ENCODE measurements at places on chromosomes 12 and 14.

GRCh38 chr14:25150401-25150800 lies 100.5 kb upstream of the STXBP6 start:
- DNase-seq: peak; percentile 0

DNA sequence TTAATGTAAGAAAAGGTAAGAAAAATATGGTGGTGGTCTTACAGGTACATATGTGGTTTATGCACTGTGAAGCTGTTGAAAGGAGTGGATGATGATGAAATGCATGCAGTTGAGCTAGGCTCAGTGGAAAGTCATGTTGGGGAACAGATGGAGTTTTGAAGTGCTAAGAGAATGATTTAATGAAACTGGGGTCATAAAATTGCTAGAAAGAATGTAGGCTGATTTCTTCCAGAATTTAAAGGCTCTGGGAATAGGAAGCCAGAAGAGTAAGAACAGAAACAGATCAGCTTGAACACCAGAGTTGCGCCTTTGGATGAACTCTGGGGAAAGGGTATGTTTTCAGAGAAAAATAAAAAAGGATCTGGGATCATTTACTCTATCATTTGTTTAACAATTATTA lies 146.5 kb downstream of the MON2 start:
- DNase-seq: no peak

GRCh38 chr12:43052441-43052840 lies 462.9 kb upstream of the PRICKLE1 start:
- no peak for DNase-seq

DNA sequence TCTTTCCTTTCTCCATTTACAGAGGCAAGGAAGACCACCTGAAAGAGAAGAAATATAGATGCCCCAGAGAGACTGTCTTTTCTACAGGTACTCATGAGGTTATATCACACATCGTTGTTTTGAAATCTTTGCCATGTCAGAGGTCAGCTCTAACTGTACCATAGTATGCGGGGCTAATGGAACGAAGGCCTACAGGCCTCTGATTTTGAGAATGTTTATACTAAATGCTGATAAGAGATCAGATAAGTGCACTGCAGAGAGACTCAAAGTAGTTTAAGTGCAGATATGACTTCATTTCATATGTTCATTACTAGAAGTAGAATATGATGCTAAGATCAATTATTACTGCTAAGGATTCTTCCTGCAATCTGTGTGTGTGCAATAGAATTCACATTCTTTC lies 1005.0 kb downstream of the GALC start:
- DNase-seq: no peak

GRCh38 chr12:55922126-55922525 lies 5.6 kb downstream of the PYM1 start:
- peak; percentile 21 for DNase-seq

GRCh38 chr14:103546652-103547454 lies 15.6 kb downstream of the BAG5 start:
- no peak for DNase-seq

DNA sequence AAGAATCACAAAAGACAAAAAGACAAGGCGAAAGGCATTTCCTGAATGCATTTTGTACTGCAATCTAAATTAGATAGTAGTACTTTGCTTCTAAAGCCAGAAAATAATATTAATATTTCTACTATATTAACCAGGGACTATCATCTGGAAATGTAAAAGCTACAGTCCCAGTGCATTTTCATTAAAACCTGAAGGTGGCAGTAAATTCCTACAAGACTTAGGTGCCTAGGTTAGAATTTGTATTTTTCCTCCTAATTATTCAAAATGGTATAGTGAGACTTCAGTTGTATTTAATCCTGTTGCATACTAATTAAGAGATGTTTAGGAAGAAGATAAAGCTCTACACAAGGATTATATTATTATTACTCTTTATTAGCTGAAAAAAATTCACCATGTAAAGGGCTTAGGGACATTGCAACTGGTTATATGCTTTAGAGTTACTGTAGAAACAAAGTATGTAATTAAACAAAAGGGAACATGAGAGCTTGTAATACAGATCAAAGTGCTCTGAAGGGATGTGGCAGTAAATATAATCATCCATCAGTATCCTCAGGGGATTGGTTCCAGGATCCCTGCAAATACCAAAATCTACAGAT lies 53.6 kb downstream of the BRMS1L start:
- DNase-seq: peak; percentile 15

GRCh38 chr14:29037411-29037810 lies 270.8 kb downstream of the FOXG1 start:
- DNase-seq: peak; percentile 64

GRCh38 chr12:72089678-72090077 lies 151.0 kb downstream of the TPH2 start:
- no peak for DNase-seq

DNA sequence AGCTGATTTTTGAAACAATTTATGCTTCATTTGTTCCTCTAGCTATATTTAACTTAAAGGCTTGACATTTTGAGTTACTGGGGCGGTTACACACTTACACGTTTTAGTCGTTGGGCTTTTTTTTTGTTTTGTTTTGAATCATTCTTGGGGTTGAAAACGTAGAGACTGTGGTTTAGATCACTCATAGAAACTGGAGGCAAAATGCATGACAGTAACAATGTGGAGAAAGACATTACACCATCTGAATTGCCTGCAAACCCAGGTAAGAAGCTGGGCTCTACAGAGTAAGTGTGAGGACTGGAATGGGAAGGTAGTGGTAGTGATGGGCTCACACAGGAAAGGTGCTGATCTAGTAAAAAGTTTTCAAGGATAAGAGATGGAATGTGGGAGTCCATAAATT lies at the start of gene CLEC2D:
TSS of gene CLEC2D (plus strand) at position 180 of the 400 bp plus-strand sequence. CDS start at position 202, 22 bp downstream.
- no peak for DNase-seq

DNA sequence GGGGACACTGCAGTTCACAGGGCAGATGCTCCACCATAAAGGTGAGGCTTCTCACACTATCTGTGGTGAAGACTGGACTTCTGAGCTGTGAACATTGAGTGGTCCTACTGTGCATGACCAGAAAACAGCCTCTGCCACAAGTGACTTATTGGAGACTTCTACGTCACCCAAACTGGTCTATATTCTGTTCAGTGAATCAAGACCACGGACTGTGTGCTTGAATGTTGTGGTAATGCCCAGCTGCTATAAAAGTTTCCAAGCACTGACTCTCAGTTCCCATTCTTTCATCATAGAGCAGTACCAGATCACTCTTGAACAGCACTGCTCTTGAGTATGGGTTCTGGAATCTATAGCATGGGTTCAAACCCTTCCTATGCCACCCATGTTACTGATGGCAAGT lies 4.8 kb upstream of the PLEK2 start:
- DNase-seq: no peak

GRCh38 chr12:108711489-108712164 lies 19.7 kb downstream of the CORO1C start:
- DNase-seq: no peak

- no peak for DNase-seq
Observed at GRCh38 chr12:119666900-119667576, 895 bp upstream of the PRKAB1 start.

- peak; percentile 89 for DNase-seq
Observed at GRCh38 chr14:64363265-64363846, 24.8 kb upstream of the MTHFD1 start.

DNA sequence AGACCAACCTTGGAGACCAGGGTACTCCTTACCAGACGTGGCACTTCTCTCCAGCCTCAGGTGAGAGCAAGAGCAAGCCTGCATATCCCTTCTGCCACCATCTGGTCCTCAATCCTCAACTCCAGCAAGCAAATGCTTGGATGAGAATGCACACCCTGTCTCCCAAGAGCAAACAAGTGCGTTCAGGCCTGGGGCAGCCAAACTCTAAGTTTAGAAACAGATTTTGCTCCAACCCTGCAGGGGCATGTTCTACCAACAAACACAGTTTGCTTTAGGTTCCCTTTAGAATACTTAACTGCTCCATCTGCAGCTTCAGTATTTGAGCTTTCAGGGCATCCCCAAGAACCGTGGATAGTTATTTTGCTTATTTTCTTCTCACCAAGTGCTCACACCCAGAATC lies 55.9 kb upstream of the FICD start:
- DNase-seq: no peak

- DNase-seq: peak; percentile 86
Observed at GRCh38 chr12:645563-646071, 17.6 kb downstream of the NINJ2 start.

GRCh38 chr12:131825146-131825892 lies 2.9 kb upstream of the MMP17 start:
- peak; percentile 68 for DNase-seq

- DNase-seq: no peak
Observed at GRCh38 chr12:111056618-111057521, 136.5 kb upstream of the MYL2 start.

- DNase-seq: no peak
Observed at GRCh38 chr14:74419086-74419485, 6.9 kb downstream of the SYNDIG1L start.

DNA sequence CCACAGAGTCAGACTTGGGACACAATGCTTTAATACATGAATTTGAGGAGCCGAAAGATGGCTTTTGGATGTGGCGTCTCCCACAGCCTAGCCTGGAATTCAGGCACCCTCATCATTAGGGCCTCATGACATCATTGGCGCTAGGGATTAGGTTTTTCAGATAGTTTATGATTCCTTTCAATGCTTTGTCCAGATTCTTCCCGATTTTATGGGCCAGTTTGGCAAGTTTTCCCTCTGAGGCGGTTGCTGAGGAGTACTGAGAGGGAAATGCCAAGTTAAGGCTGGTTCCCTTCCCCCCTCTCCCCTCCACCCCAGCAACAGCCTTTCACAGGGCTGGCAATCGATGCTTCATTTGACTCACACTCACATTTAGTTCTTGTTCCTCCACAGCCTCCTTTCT lies 19.7 kb upstream of the PPP1R1A start:
- no peak for DNase-seq

GRCh38 chr12:119685375-119685774 lies 17.4 kb downstream of the PRKAB1 start:
- DNase-seq: no peak

DNA sequence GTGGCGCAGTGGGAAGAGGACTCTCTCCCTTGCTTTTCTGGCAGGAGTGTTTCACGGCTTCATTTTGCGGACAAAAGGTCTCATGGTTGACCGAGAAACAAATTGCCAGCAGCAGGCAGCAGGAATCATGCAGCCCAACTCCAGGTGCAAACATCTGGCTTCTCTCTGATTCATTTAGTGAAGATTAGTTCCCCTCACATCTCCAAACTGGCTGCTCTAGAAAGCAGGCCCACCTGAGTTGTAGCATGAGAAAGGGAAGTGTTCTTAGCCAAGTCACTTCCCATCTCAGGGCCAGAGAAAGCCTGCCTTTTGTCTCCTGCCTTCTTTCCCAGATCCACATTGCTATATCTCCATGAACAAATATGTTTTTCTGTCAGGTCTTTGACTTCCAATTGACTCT lies 120.8 kb upstream of the CCDC196 start:
- no peak for DNase-seq

DNA sequence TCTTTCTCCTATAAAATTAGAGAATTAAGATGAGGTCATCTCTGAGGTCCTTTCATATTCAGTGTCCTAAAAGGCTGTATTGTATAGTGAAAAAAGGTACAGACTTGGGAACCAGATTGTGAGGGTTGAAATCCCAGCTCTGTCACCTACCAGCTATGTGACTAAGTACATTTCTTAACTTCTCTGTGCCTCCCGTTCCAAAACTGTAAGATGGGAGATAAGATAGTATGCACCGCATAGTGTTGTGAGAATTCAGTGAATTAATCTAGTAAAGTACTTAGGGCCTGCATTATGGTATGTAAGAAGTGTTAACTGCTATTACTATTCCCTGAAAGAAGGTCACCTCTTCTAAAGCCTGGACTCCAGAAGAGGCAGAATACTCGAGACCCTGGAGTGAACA lies 60.6 kb downstream of the GNG2 start:
- DNase-seq: no peak

- DNase-seq: no peak
Observed at GRCh38 chr12:105083031-105083430, 1.2 kb downstream of the ALDH1L2 start.

DNA sequence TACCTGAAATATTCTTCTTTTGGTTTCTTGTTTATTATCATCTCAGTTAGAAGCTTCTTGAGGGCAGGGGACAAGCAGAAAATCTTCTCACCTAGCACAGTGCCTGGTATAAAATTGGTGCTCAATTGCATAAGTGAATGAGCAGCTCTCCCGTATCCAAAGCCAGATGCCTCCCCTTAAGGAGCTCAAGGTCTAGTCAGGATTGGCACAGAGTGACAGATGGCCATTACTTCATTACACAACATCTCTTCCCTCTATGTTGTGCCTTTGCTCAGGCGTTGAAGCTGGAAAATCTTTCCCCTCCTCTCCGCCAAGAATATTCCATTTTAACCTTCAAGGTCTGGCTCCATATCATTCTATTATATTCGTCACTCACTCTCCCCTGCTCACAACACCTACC lies 3.6 kb downstream of the SLC4A8 start:
- no peak for DNase-seq

- DNase-seq: no peak
Observed at GRCh38 chr14:51724650-51725049, 72.9 kb downstream of the FRMD6 start.

- peak; percentile 36 for DNase-seq
Observed at GRCh38 chr14:71686677-71687076, 245.6 kb upstream of the RGS6 start.

DNA sequence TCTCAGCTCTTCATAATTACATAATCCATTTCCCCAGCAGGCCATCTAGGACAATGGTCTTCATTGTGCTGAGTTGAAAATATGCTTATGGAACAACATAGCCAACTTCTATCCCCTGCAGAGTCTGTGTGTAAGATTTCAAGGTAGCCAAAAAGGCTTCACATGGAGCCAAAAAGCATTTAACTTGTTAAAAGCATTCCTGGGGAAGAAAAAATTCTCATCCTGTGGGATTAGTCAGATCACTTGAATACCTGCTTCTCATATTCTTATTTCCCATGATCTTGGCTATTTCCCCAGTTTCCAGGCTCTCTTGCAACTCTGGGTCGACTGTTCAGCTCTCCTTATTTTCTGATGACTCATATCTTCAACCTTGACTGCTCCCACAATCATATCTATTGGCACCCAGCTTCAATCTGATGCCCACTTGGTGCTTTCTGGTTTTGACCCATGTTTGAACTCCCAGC lies 178.9 kb downstream of the KLHL28 start:
- peak; percentile 6 for DNase-seq

GRCh38 chr14:96243785-96244184 lies 12.2 kb upstream of the BDKRB1 start:
- no peak for DNase-seq
